ENCODE measurements at places on chromosomes 2 and 18.

- DNase-seq, result peak; percentile 81
These were observed 76.0 kb downstream of the EMX1 start for GRCh38 chr2:72993147-72993932.

DNA sequence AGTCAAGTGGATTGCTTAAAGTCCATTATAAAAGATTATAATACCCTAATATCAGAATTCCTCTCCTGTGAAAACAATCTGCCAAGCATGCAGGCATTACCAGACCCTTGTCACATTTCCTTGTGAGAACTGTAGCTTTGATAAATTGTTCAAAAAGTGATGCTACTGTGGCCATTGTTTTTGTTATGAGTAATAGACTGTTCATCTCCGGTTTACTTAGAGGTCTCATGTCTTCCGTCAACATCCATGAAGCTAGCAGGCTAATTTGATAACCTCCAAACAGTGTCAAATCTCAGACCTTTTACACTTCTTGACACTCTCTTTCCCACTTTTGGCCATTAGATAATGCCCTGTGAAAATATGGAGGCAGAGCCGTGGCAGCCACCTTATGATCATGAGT, 342.7 kb downstream of the CPS1 start:
- DNase-seq, result no peak

DNA sequence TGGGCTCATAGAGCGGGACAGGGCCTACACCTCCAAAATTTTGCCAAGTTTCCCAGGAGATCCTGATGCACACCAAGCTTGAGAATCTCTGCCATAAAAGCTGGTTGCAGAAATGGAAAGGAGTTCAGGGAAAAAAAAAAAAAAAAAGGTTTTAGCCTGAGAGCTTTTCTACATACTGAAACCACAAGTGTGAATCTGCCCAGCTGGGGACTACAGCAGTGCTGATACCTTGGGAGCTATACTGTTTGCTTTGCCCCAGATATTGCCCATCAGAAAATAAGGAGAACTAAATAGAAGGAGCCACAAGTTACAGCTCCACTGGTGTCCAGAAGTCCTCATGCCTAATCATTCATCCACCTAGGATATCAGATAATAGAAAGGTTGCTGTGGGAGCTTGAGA, 38.4 kb upstream of the NCKAP5 start:
- peak; percentile 77 for DNase-seq

- no peak for DNase-seq
These were observed 15.5 kb downstream of the GEMIN6 start for GRCh38 chr2:38793511-38793910.

GRCh38 chr2:136250131-136250530, 132.2 kb upstream of the CXCR4 start:
- no peak for DNase-seq

DNA sequence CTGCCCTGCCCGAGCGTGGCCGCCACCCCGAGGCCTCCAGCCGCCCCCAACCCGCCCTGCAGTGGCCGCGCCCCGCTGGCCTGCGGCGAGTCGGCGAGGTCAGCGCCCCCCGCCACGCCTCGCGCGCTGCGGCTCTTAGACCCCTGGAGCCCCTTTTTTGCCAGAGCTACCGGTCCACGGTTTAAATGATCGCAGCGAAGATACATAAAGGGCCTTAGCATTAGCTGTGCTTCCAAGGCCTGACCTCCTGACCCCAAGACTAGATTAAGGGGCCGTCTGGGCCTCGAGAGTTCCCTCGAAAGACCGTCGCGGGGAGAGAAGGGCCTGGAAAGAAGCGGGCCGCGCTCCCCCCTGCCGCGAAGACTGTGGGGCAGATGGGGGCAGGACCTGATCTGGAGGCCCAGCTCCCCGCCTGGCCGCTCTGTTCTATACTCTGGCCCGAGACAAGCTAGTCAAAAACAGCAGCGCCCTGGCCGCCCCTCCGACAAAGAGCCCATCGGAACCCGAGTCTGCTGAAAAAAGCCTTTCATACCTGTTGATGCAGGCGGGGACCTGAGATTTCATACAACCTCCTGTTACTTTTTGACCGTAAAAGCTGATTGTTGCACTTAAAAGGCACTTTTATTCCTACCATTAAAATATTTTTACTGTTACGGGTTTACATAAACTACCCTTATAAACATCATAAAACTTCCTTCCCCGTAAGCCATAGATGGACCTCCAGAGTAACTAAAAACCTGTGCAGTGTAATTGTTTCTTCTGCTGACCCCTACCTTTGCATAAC, 68.7 kb upstream of the PSMD14 start:
- peak; percentile 83 for DNase-seq

DNA sequence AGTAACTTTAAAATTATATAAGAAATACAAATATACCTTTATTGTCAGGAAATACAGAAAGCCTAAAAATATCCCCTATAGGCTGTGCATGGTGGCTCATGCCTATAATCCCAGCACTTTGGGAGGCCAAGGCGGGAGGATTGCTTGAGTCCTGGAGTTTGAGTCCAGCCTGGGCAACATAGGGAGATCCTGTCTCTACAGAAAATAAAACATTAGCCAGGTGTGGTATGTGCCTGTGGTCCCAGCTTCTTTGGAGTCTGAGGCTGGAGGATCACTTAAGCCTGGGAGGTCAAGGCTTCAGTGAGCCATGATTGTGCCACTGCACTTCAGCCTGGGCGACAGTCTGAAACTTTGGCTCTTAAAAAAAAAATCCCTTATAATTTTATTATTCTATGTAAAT, 29.1 kb downstream of the GLS start:
- DNase-seq, result no peak

GRCh38 chr2:25009954-25010353, 31.9 kb upstream of the EFR3B start:
- DNase-seq, result no peak

DNA sequence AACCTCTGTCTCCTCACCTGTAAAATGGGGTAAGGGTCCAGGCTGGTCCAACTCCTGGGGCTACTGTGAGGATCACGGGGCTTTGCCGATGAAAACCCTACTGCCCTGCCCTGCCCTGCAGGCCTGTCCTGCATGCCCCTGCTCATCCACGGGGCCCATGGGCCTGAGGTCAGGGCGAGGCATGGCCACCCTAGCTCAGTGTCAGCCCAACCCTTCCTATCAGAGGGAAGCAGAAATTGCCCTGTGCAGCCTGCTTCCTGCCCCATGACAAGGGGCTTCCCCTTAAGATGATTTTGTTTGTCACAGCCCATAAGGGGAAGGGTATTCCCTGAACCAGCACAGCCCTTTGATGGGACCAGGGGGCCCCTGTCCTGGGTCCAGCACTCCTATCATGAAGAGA, 353.6 kb upstream of the ID2 start:
- DNase-seq, result peak; percentile 27
